Suppressor macrophage treated with lipopolysaccharide for 4 hours (primary cell): ENCODE measurements at places on chromosomes 11 and 22.

GRCh38 chr11:58796333-58796732 is 48.2 kb downstream of the GLYATL2 start:
- DNase-seq: no peak

GRCh38 chr11:82858133-82858532 is 42.1 kb downstream of the PRCP start:
- no peak for DNase-seq

DNA sequence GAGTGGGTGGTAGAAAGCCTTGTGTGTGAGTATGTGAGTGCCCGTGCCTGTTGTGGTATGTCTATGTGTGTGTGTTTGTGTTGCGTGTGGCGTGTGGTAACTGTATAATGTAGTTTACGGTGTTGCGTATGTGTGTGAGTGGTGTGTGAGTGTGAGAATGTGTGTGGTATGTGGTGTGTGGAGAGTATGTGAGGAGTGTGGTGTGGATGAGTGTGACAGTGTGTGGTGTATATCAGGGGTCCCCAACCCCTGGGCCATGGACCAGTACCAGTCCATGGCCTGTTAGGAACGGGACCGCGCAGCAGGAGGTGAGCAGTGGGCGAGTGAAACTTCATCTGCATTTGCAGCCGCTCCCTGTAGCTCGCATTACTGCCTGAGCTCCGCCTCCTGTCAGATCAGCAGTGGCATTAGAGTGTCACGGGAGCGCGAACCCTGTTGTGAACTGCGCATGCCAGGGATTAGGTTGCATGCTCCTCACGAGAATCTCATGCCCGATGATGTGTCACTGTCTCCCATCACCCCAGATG is 5.7 kb downstream of the UPK3A start:
- no peak for DNase-seq

- DNase-seq: no peak
Measured at GRCh38 chr11:121460941-121461514, 8.3 kb upstream of the SORL1-AS1 start.

DNA sequence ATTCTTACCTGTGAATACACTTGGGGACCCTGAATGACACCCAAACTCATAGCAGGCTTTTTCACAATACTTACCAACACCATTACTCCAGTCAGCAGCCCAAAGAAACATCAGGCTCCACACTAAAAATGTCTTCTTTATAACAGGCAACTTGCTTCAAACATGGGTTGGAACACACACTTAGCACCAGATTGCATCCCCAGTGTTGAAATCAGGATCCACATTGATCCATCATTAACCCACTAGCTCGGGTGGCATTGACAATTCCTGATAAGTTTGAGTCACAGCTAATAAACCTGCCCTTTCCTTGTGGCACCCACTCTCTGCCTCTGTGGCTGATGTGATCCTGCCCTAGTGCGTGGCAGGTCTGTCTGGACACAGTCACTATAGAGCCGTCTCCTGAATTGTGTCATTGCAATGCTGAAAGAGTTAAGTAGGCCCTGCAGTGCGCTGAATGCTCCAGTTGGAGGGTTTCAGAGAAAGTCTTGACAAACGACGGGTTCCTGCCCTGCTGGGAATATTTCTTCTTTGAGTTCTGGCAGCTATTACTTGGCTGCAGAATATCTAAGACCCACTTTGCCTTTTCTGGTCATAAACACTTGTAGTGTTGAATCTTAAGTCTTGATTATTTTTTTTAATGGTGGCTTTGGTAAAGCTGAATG is 19.6 kb upstream of the C11orf96 start:
- no peak for DNase-seq

GRCh38 chr11:83709434-83709833 is 423.3 kb upstream of the CCDC90B start:
- no peak for DNase-seq

DNA sequence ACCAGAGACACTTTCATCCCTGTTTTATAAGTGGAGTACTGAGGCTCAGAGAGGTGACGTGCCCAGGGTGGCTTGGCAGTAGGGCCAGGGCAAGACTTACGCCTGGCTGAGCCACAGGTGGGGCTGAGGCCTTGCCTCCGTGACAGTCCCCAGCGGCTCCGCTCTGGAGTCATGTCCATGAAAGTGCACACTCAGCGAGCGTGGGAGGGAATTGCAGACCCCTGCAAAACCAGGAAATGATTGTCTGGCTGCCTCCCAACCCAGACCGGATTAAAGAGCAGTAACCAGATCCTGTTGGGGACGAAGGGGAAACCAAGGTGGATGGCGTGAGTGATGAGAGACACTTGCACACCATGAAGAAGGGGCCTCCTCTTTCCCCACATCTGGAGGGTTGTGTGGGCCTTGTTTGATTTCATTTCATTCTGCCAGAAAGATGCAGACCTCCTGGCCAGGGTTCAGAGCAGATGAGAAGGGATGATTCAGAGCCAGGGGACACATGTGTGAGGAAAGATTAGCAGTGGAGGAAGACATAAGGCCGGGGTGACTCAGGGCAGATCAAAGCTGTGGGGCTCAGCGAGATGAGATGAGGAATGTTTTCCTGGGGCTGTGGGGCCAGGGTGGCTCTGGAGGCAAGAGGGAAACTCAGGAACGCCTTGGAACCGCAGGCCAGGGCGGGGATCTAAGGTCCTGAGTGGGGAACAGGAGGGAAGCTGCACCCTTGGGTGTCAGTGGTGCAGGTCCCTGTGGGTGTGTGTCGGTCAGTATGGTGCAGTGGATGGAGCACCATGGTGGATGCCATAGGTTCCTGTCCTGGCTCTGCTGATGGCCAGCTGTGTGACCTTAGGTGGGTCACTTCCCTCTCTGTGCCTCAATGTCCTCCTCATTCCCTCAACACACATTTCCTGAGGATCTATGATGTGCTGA is 29.9 kb upstream of the LRRC32 start:
- peak; percentile 85 for DNase-seq

GRCh38 chr11:96293598-96294021 is 49.4 kb downstream of the MAML2 start:
- peak; percentile 81 for DNase-seq

GRCh38 chr11:13271060-13271693 is 6.4 kb upstream of the BMAL1 start:
- DNase-seq: no peak

DNA sequence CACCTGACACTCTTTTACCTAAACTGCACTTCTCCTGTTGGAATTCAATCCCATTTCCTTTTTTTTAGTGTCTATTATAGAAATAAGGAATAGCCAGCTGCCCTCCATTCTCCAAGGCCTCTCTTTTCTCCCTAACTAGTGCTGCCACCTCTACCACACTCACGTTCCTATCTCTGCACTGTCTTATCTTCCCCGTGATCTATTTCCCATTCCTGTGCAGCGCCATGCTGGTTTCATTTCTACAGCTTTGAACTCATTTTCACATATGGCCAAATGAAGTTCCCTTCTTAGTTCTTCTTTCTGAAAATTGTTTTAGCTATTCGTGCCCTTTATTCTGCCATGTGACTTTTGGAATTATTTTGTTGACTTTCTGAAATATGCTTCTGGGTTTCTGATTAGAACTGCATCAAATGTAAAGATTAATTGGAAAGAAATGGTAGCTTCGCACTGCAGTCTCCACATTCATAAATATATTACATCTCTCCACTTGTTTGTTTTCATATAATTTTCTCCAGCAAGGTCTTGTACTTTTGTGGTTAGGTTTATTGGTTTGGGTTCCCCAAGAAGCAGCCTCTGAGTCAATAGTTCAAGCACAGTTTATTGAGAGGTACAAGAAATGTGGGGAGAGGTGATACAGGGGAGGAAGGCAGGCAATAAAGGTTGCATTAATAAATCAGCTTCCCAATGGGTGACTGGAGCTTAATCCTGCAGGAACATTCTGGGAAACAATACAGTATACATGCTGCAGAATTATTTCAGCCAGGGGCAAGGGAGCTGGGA is 43.7 kb upstream of the DRD2 start:
- DNase-seq: no peak

DNA sequence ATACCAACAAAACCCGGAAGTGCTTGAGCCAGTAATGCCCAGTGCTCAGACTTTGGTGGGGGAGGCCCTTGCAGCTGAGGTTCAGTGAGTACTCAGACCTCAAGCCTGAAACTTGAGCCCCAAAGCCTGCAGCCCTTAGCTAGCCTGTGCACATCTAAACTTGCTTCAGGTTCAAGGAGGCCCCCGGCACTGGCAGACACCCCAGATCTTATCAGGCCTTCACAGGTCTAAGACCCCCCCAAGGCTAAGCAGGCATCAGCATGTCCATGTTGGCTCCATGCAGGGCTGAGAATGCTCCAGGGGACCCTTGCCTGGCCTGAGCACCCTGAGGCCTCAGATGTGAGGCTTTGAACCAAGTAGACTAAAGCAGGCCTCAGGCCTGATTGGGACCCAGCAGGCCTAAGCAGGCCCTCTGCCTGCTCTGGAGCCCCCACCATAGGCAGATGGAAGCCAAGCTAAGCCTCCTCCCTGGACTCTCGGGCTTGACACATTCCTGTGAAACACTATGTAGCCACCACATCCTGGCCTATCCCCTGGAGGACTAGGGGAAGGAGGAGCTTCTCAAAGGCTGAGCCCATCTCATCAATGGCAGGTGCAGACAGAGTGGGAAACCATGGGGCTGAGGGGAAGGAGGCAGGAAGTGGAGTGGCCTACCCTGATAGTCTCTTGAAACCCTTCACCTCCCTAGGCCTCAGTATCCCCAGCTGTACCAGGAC is 1.2 kb upstream of the CASTOR1 start:
- DNase-seq: no peak

GRCh38 chr11:94671553-94672366 is 96.4 kb upstream of the AMOTL1 start:
- DNase-seq: no peak

DNA sequence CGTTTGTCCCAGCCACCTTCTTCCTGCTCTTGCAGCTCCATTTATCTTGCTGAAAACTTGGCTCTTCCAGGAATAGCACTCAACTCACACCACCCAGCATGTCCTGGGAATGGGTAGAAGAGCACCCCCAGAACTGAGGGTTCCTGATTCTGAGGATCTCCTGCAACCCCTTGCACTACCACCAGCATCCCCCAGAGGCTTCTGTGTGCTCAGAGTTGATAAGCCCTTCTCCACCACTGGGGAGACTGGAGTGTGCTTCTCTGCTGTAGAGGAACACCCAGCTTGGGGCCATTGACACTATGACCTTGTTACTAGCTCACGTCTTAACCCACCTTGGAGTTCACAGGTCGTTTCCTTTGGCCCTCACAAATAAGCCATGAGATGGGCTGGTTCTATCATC is 121.0 kb downstream of the GRIK4 start:
- no peak for DNase-seq

DNA sequence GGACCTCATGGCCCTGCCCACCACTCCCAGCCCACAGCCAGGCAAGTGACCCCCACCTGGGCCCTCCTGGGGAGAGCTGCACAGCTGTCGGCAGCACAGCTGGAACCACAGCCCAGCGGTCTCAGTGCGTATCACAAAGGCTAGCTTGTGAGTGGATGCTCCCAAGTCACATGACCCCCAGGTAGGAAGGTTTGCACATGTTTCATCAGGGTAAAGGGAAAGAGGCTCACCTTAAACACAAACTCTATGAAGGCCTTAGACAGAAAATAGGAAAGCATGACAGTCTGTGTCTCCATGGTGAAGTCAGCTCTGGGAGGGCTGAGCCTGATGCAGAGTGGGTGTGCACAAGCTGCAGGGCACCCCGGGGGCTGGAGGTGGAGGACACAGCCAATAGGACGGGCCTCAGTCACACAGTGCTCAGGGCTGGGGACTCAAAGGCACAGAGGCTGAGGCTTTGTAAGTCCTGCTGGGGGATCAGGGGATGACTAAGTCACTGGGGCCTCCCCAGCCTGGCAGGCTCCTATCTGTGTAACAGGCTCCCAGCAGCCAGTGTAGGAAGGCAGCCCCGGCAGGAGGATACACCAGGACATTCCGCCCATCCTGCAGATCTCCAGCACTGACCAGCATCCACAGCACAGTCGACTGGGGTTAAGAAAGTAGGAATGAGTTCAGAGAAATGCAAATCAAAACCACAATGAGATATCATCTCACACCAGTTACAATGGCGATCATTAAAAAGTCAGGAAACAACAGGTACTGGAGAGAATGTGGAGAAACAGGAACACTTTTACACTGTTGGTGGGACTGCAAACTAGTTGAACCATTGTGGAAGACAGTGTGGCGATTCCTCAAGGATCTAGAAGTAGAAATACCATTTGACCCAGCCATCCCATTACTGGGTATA is 22.0 kb downstream of the CELSR1 start:
- DNase-seq: no peak

GRCh38 chr22:27045103-27045947 is 387.9 kb downstream of the MIAT start:
- peak; percentile 7 for DNase-seq

DNA sequence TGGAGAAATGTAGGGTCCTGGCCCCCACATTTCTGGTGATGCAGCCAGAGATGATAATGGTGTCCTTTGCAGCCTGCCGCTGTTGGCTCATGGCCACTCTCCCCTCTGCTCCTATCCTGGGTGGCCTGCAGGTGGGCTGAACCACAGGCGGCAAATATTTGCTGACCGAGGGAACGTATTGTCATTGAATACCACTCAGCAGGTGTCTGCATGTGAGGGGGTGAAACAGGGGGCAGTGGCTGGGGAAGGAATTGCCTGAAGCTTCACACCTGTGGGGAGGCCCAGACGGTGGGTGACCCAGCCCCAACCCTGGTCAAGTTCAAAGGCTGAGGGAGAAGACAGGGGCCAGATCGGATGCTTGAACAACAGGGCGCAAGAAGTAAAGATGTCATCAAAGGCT is 73.3 kb upstream of the WNT11 start:
- DNase-seq: no peak

DNA sequence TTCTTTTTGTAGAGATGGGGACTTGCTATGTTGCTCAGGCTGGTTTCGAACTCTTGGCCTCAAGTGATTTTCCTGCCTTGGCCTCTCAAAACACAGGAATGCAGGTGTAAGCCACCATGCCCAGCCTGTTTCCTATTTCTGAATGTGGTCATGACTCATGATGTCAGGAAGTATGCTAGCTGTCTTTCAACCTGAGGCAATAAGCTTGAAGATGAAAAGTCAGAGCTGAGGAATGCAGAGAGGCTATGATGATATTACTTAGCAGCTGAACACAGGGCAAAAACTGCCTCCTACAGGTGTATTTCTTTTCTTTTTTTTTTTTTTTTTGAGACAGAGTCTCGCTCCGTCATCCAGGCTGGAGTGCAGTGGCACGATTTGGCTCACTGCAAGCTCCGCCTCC is 9.0 kb upstream of the NUCB2 start:
- no peak for DNase-seq

GRCh38 chr11:100830978-100831732 is 144.1 kb downstream of the ARHGAP42 start:
- DNase-seq: no peak

GRCh38 chr22:17412232-17412631 is 43.0 kb downstream of the CECR2 start:
- no peak for DNase-seq

DNA sequence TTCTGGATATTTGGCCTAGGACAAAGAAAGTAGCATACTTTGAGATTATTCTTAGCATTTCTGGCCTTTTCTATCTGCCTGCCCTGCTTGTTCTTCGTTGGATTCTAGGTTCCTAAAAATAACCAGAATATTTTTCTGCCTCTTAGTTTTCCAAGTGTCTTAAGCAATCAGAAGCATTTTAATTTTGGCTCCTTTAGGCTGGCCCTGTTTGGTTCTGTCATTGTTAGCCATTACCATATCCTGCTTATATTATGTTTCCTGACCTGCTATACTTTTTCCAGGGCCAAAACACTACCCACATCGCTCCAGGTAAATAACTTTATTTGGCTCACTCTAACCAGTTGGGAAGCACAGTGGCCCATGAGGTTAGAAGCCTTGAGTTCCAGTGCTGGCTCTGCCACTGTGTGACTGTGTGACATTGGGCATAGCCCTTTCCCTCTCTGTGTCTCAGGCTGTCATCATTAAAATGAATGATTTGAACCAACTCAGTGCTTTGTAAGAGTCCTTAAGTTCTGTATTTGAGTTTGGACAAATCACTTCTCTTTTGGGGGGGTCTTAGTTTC is 91.1 kb downstream of the STIM1 start:
- DNase-seq: no peak

GRCh38 chr22:27796829-27797519 is 4.6 kb downstream of the MN1 start:
- no peak for DNase-seq
